ENCODE measurements at places on chromosomes 7 and 10. TPM values are rescaled to one million over a fixed set of nuclear protein-coding genes. Genes with fewer than 3 reads are reported as not detected.
A peak's percentile ranks its signal among the peaks of the same experiment; 100 is the strongest.

The PRR15 gene
- total RNA-seq, result not detected

The DBNL gene
- 28.0 TPM for total RNA-seq

DNA sequence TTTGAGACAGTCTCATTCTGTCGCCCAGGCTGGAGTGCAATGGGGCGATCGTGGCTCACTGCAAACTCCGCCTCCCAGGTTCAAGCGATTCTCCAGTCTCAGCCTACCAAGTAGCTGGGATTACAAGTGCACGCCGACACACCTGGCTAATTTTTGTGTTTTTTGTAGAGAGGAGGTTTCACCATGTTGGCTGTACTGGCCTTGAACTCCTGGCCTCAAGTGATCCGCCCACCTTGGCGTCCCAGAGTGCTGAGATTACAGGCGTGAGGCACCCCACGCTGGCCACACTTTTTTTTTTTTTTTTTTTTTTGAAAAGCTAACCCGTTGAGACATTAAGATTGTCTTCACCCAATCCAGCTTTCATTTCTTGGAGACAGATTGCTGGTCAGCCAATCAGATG, 2.1 kb downstream of the ZNF273 start:
- DNase-seq, result no peak

- no peak for DNase-seq
These were observed 2.0 kb downstream of the RTKN2 start for GRCh38 chr10:62266611-62267010.

- no peak for DNase-seq
These were observed 129.8 kb downstream of the BAMBI start for GRCh38 chr10:28806951-28807759.

DNA sequence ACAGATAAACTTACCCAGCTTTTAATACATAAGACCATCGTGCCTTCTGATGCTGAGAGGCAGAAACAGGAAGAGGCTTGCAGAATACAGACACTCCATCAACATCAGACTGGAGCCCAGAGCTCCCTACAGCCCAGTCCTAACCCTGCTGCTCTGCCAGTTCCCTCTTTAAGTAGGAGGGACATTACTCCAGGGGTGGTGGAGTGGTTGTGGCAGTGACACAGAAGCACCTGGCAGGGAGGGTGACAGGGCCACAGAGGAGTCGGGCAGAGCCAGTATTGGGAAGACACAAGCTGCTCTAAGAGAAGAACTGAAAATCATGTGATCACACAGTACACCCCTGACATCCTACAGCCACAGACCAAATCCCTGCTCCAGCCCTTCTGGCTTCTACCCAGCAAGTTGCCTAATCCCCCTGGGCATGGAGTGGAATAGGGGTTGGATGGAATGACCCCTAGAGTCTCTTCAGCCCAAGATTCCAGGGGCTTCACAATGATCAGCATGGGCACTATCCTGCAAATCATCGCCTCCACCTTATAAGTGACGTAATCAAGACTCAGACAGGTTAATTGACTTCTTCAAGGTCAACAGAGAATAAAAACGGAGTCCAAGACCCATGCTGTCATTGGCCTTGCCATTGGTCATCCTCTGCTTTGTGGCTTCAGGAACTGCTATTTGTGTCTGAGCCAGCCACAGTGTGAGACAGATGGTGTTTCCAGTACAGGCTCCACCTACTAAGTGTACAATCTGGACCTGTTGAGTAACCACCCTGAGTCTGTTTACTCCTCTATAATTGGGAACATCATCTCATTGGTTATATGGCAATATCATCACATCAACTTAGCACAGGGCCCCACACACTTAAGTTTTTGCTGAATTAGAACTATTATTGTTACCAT, 61.1 kb upstream of the ZMIZ1 start:
- DNase-seq, result peak; percentile 61

DNA sequence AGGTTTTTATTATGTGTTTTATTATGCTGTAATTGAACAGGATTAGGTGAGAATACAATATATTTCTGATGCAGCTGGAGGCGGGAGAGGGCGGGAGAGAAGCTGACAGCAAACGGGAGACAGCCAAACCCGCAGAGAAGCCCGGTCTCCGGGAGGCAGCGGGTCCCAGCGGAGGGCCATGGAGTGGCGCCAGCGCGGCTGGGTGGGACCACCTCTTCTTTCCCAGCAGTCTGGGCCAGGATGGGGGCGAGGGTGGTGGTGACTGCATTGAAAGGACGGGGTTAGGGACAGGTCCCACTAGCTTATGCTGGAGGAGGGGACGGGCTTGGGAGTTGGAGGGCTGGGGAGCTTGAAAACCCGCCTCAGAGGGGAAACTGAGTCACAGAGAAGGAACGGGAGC, 14.5 kb upstream of the KAZALD1 start:
- no peak for DNase-seq

DNA sequence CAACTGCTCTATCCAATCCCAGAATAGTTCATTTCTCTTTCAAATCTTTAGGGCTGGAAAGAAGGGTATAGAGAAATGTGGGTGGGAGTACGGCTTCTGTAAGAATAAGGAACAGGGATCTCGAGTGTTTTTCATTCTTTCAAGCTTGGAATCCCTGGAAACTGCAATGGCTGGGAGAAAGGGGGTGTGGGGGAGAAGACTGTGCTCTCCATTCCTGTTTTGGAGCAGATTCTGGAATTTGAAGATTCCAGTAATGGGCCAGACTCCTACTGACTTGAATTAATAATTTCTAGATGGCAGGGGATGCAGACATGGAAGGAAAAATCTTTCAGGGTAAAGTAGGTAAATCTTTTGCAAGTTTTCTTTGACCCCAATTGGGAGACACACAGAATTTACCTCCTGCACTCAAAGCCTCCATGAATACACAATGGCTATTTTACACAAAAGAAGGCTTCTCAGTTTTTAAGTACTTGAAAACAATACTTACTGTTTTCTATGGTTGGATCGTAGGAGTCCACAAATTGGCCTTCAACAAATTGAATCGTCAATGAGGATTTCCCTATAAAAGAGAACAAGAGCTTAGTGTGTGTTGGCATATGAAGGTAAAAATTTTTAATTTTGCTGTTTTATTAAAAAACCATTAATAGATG, 29.1 kb downstream of the RHEB start:
- no peak for DNase-seq

The DRGX gene
- total RNA-seq, result not detected

DNA sequence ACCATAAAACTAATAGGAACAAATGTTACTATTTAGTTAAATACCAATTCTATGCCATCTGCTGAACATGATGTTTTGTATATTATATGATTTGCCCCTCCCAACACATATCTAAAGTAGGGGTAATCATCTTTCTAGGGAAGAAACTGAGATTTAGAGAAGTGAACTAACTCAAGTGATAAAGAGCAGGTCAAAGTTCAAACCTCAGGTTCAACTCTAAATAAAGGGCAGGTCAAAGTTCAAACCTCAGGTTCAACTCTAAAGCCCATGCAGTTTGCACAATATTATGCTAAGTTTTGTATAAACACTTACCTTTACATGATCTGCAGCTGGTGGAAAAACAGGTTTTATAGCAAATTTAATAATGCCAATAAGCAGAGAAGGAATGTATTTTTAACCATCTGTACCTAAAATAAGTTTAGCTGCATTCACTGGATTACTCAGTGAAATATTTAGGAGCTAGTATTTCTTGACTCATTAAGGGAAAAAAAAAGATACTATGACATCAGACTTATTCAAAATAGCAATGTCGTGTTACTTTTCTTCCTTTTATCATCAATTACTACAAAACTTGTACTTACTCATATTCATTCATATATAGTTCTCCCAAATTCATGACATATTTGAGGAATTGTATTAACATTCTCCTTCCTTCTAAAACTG, 1194.3 kb upstream of the CELF2 start:
- no peak for DNase-seq

DNA sequence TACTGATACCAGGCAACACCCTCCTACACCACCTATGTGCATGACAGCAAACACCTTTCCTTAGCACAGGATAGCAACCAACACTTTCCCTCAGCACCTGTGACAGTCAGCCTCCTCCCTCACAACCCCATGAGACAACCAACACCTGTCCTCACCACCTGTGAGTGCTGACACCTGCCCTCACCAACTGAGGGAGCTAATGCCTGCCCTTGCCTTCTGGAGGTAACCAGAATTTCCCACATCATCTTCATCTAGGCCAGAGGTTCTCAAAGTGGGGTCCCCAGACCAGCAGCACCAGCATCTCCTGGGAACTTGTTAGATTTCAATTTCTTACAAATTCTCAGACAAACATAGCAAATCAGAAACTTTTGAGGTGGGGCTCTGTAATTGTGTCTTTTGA, 112.5 kb downstream of the GRID1 start:
- no peak for DNase-seq

DNA sequence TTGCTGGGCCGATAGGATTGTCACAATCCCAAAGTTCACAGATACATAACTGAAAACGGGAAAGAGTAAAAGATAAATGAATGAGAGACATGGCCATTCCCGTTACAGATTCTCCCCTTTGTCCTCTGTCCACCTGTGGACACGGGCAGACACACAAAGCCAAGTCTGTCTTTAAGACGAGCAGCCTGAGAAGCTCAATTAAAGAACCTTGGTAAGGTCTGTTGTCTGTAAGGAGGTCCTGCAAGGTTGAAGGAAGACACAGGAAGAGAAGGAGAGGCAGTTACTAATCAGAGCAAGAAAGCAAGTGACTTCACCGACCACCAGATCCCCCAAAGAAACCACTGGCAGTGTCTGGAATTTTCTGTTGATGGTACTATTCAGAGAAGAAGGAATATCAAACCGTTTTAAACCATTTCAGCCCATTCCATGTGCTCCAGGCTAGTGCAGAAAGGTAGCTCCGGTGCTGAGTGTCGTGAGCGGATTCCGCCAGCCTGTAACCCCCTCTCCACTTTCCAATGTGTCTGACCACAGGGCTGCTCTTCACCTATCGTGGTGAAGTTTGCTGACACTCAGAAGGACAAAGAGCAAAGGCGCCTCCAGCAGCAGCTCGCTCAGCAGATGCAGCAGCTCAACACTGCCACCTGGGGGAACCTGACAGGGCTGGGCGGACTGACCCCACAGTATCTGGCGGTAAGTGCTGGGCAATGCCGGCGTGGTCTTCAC, 252.6 kb downstream of the CELF2 start:
- DNase-seq, result peak; percentile 89

The PPP1R17 gene
- total RNA-seq, result not detected

The FAM107B gene
- total RNA-seq, result 3.3 TPM

- DNase-seq, result peak; percentile 80
These were observed 529 bp downstream of the TASOR2 start for GRCh38 chr10:5684971-5685763.

DNA sequence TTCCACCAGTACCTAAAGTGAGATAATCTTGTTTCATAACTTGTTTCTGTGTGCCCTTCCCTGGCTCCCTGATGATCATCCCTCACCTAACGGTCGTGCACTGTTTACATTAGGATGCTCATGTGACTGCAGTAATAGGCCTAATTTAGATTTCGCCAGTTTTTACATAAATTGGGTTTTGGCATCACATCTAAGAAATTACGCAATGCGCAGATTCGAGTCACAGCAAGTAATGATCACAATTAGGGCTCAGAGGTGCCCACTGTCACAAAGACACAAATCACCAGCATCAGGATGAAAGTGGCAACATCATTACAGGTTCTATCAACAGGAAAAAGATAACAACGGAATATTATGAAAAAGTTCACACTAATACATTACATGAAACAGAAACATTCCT, 94.7 kb downstream of the LARP4B start:
- DNase-seq, result no peak

- DNase-seq, result no peak
These were observed 2.4 kb upstream of the HMX2 start for GRCh38 chr10:123145542-123146012.

GRCh38 chr7:73435471-73436009, 2.0 kb downstream of the FZD9 start:
- DNase-seq, result no peak

- no peak for DNase-seq
These were observed 72.7 kb downstream of the PLCE1 start for GRCh38 chr10:94066411-94066810.

The AGBL3 gene
- 1.2 TPM for total RNA-seq

The FEZF1 gene
- not detected for total RNA-seq

DNA sequence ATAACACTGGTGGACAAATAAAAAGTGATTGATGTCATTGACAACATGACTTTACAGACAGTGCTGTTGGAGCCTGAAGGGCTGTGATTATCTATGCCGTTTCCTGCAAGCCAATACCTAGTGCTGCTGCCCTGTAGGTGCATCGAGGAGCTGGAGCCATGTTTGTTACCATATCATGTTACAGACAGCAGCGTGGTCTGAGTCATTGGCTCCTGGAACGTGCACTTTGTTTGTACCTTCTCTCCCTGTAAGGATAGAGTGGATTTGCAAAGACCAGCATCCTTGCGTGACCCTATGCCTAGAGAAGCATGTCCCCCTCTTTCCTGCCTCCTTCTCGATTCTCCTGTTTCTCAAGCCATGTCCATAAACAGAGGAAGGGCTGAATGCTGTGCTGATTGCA, 597.2 kb downstream of the TYW1 start:
- no peak for DNase-seq

The SLIT1 gene
- 0.16 TPM for total RNA-seq

The HOXA7 gene
- total RNA-seq, result not detected

DNA sequence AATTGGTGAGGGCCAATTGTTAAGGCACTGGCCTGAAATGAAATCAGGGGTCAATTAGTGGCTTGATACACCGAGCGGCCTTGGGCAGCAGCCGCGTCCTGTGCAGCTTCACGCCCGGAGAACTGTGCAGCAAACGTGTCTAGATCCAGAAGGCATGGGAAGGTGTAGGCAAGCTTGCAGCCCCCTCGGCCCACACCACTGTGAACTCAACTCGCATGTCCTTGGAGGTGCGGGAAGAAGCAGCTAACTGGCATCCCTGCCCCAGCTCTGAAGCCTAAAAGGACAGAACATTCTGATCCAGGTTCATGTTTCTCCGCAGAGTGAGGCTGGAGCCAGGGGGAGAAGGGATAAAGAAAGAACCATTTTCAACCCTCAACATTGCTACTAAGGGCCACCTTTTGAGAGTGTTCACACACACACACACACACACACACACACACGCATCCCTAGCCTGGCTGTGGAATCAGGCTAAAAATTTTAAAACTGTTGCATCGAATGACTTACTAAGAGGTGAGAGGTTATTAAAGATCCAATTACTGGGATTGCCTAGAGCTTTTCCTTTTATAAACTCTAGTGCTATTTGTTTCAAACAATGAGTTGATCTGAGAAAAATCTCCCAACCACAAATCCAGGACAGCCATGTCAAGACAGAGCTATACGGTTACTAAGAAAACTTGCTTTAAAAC, 104.0 kb downstream of the PARP12 start:
- no peak for DNase-seq

- no peak for DNase-seq
These were observed 12.7 kb downstream of the AGR2 start for GRCh38 chr7:16791905-16792698.

GRCh38 chr7:22571766-22572165, 71.8 kb upstream of the STEAP1B start:
- DNase-seq, result no peak

Measured in Right ventricle myocardium superior (tissue), 1 donor.